ENCODE measurements at places on chromosomes 13 and 19.

- DNase-seq, result no peak
Observed at GRCh38 chr19:47464675-47465419, 6.8 kb downstream of the SLC8A2 start.

DNA sequence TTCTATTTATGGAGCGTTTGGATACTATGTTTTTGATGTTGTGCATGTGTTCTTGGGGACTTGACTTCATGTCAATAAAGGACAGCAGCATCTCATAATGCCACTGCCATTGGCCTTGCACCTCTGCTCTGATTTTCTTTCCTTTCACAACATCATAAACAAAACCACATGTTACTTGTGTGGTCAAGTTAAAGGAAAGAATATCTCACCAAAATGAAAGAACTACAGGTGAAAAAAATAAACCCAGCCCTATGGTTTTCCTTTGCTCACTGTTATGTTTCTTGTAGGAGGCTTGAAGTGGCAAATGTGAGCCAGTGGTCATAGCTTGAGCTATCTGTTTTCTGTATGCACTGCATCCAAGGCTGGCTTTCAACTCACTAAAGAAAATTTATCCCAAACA is 240.4 kb downstream of the KCNRG start:
- no peak for DNase-seq

DNA sequence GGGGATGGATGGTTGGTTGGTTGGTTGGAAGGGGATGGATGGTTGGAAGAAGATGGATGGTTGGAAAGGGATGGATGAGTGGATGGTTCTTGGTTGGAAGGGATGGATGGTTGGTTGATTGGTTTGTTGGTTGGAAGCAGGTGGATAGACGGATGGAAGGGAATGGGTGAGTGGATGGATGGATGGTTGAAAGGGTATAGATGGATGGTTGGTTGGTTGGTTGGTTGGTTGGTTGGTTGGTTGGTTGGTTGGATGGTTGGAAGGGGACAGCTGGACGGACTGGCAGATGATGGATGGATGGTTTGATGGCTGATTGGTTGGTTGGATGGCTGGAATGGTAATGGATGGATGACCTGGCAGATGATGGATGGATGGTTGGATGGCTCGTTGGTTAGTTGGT is 11.8 kb upstream of the HSH2D start:
- no peak for DNase-seq

- DNase-seq, result no peak
Observed at GRCh38 chr19:54211235-54211634, 10.6 kb downstream of the RPS9 start.

GRCh38 chr19:49710372-49710951 is 19.5 kb downstream of the CPT1C start:
- no peak for DNase-seq

GRCh38 chr19:53917356-53917755 is 8.3 kb downstream of the CACNG7 start:
- DNase-seq, result no peak

GRCh38 chr19:41030651-41031050 is 39.6 kb downstream of the CYP2B6 start:
- no peak for DNase-seq

- no peak for DNase-seq
Observed at GRCh38 chr13:80072231-80072630, 268.7 kb downstream of the SPRY2 start.
